ENCODE measurements at places on chromosomes 13 and 19.

GRCh38 chr13:92136449-92137155 is 738.2 kb downstream of the GPC5 start:
- no peak for DNase-seq

GRCh38 chr19:49590971-49591730 is at the start of gene PRR12:
Gene PRR12 (plus strand): TSS chr19:49591182. CDS start chr19:49591655, 473 bp downstream.
- peak; percentile 44 for DNase-seq

GRCh38 chr19:23075031-23075733 is 41.6 kb upstream of the ZNF730 start:
- DNase-seq = peak; percentile 25

GRCh38 chr13:83905641-83906040 is 23.4 kb upstream of the SLITRK1 start:
- no peak for DNase-seq

GRCh38 chr19:7900401-7900870 is 3.2 kb upstream of the MAP2K7 start:
- DNase-seq = no peak

GRCh38 chr13:98476538-98476966 is 100.4 kb downstream of the STK24 start:
- DNase-seq = peak; percentile 40

DNA sequence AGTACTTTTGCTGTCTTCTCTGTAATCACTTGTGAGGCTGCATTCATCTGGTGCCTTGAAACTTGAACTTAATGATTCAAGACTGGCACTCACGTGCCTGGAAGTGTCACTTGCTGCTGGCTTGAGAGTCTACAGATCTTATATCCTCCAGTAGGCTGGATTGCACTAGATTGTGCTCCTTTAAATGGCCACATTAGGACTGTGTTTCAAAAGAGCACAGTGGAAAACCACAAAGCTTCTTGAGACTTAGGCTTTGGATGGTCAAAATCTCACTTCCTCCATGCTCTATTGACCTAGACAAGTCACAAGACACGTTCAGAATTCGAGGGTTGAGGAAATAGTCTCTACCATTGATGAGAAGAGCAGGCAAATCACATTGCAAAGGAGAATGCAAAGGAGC is 1278.8 kb upstream of the MIR17HG start:
- DNase-seq = no peak

- no peak for DNase-seq
Observed at GRCh38 chr13:107753291-107753690, 462.0 kb downstream of the LIG4 start.
